ENCODE measurements at places on chromosomes 1 and 21. TPM values are rescaled to one million over a fixed set of nuclear protein-coding genes. Genes with fewer than 3 reads are reported as not detected.

DNA sequence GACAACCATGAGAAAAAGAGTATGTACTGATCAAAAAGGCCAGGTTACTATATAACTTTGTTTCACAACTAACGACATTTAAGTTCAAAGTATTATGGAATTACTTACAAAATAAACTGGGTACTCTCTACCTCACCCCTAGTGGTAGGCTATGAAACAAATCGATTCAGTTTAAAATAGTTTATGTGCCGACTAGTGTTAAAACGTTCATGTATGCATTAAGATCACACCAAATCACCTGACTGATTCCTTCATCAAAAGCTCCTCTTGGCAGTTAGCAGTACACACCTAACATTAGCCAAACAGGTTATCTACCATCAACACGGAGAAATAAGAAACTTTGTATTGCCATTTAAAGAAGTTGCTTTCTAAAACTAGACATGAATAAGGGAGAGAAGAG, 137.1 kb downstream of the AKT3 start:
- H3K4me3 ChIP-seq, result no peak overlapping the region
- no peaks in the 10 kb centered on the region for H3K36me3 ChIP-seq
- no peaks in the 10 kb centered on the region for H3K4me1 ChIP-seq
- no peaks in the 10 kb centered on the region for H3K27me3 ChIP-seq
- no peak for DNase-seq
- no peak overlapping the region for H3K27ac ChIP-seq

- H3K4me1 ChIP-seq, result no peaks in the 10 kb centered on the region
- no peaks in the 10 kb centered on the region for H3K36me3 ChIP-seq
- H3K4me3 ChIP-seq, result no peak overlapping the region
- no peak overlapping the region for H3K27ac ChIP-seq
- no peaks in the 10 kb centered on the region for H3K27me3 ChIP-seq
These were observed 684.4 kb downstream of the PLA2G4A start for GRCh38 chr1:187513190-187513589.

DNA sequence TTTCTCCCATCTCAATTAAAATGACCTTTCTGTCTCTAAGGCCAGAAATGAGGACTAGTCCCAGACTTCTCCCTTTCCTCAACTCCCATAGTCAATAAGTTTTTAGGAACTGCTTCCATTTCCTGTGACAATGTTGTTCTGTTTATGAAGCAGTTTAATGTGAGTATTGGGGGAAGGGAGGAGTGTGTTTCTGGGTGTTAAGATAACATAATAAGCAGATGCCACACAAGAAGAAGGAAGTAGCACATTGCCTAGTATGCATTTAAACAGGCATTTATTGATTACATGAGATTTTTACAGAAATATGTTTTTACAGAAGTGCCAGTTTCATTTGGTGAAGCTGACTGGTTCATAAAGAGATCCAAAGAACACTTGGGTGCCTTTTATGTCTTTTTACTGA, 65.6 kb upstream of the TNR start:
- DNase-seq, result no peak
- no peaks in the 10 kb centered on the region for H3K36me3 ChIP-seq
- no peaks in the 10 kb centered on the region for H3K4me1 ChIP-seq
- H3K4me3 ChIP-seq, result no peak overlapping the region
- H3K27me3 ChIP-seq, result no peaks in the 10 kb centered on the region

- no peaks in the 10 kb centered on the region for H3K36me3 ChIP-seq
- DNase-seq, result no peak
- no peak overlapping the region for H3K4me3 ChIP-seq
These were observed 73.9 kb downstream of the CACHD1 start for GRCh38 chr1:64543831-64544230.

- no peak overlapping the region for H3K27ac ChIP-seq
- DNase-seq, result no peak
- H3K4me1 ChIP-seq, result no peaks in the 10 kb centered on the region
- H3K36me3 ChIP-seq, result no peaks in the 10 kb centered on the region
These were observed 26.6 kb upstream of the FCRL4 start for GRCh38 chr1:157624471-157624870.

GRCh38 chr21:45542667-45543370, 579 bp upstream of the SLC19A1 start:
- H3K36me3 ChIP-seq, result no peaks in the 10 kb centered on the region
- peaks cover 6% of the 10 kb centered on the region for H3K4me1 ChIP-seq
- peak overlapping the region; percentile 63 for H3K4me3 ChIP-seq
- H3K27me3 ChIP-seq, result no peaks in the 10 kb centered on the region
- no peak overlapping the region for H3K27ac ChIP-seq

DNA sequence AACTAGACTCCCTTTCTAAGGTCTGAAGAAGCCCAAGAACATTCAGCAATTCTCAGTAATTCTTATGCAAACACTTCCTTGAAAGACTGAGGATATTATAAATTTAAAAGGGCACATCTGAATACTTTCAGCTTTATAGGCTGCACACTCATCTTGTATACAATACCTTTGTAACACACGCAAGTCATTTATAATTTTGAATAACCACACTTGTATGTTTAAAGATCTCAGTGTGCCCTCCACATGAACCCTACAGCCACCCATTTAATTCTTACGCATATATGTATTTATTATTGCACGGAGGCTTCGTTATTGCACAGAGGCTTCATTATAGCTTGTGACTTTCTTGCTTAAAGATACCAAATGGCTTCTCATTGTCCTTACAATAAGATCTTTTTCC, 1.2 kb upstream of the KRTAP27-1 start:
- H3K36me3 ChIP-seq, result no peaks in the 10 kb centered on the region
- no peak for DNase-seq
- H3K4me1 ChIP-seq, result no peaks in the 10 kb centered on the region
- no peaks in the 10 kb centered on the region for H3K27me3 ChIP-seq
- H3K27ac ChIP-seq, result no peak overlapping the region

GRCh38 chr1:110170766-110171733, 20.8 kb downstream of the SLC6A17 start:
- no peak for DNase-seq
- H3K27ac ChIP-seq, result no peak overlapping the region
- no peaks in the 10 kb centered on the region for H3K4me1 ChIP-seq
- no peaks in the 10 kb centered on the region for H3K27me3 ChIP-seq
- no peak overlapping the region for H3K4me3 ChIP-seq
- no peaks in the 10 kb centered on the region for H3K36me3 ChIP-seq

GRCh38 chr1:162383516-162383915, 2.0 kb downstream of the C1orf226 start:
- H3K27ac ChIP-seq, result no peak overlapping the region
- no peak overlapping the region for H3K4me3 ChIP-seq
- no peaks in the 10 kb centered on the region for H3K4me1 ChIP-seq
- no peaks in the 10 kb centered on the region for H3K27me3 ChIP-seq

GRCh38 chr1:91511386-91511785, 10.7 kb downstream of the CDC7 start:
- H3K4me3 ChIP-seq, result no peak overlapping the region
- H3K27ac ChIP-seq, result no peak overlapping the region
- no peak for DNase-seq
- no peaks in the 10 kb centered on the region for H3K36me3 ChIP-seq
- H3K4me1 ChIP-seq, result no peaks in the 10 kb centered on the region
- no peaks in the 10 kb centered on the region for H3K27me3 ChIP-seq

- H3K36me3 ChIP-seq, result no peaks in the 10 kb centered on the region
- H3K27me3 ChIP-seq, result no peaks in the 10 kb centered on the region
- no peak overlapping the region for H3K27ac ChIP-seq
- H3K4me1 ChIP-seq, result no peaks in the 10 kb centered on the region
- no peak for DNase-seq
- no peak overlapping the region for H3K4me3 ChIP-seq
These were observed 267.8 kb upstream of the RUNX1 start for GRCh38 chr21:35316933-35317332.

- H3K27me3 ChIP-seq, result no peaks in the 10 kb centered on the region
- H3K4me1 ChIP-seq, result no peaks in the 10 kb centered on the region
- peak; percentile 87 for DNase-seq
These were observed 51.8 kb upstream of the TARDBP start for GRCh38 chr1:10960411-10961299.

GRCh38 chr1:117176579-117176978, 34.1 kb downstream of the VTCN1 start:
- no peaks in the 10 kb centered on the region for H3K4me1 ChIP-seq
- no peak for DNase-seq
- no peak overlapping the region for H3K4me3 ChIP-seq
- H3K27me3 ChIP-seq, result no peaks in the 10 kb centered on the region
- no peaks in the 10 kb centered on the region for H3K36me3 ChIP-seq

- no peaks in the 10 kb centered on the region for H3K36me3 ChIP-seq
- no peaks in the 10 kb centered on the region for H3K4me1 ChIP-seq
- no peak overlapping the region for H3K27ac ChIP-seq
- no peak overlapping the region for H3K4me3 ChIP-seq
- H3K27me3 ChIP-seq, result no peaks in the 10 kb centered on the region
- no peak for DNase-seq
These were observed 77.4 kb downstream of the ACBD6 start for GRCh38 chr1:180424848-180425457.

DNA sequence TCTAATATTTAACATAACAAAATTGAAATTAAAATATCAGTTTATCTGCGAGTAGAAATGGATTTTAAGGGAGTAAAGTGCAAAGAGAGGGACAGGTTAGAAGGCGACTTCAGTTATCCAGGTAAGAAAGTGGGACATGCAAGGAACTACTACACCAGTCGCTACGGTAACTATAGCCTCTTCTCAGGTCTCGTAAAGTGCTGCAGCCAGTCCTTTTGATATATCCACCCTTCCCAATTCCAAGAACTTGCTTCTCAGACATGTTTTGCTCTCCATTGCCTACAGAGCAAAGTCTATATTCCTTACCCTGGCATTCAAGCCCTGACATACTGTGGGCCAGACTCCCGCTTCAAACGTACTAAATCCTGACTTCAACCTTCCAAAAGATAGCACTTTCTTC, 2.5 kb downstream of the COA7 start:
- no peaks in the 10 kb centered on the region for H3K36me3 ChIP-seq
- H3K27ac ChIP-seq, result no peak overlapping the region
- no peak for DNase-seq
- no peak overlapping the region for H3K4me3 ChIP-seq

GRCh38 chr1:248631354-248632008, 3.4 kb downstream of the OR2T11 start:
- peak; percentile 52 for DNase-seq
- H3K27me3 ChIP-seq, result no peaks in the 10 kb centered on the region
- peaks cover 3% of the 10 kb centered on the region for H3K4me1 ChIP-seq
- H3K27ac ChIP-seq, result peak overlapping the region; percentile 7
- H3K36me3 ChIP-seq, result no peaks in the 10 kb centered on the region
- H3K4me3 ChIP-seq, result no peak overlapping the region

GRCh38 chr21:33762803-33763581, 120.7 kb downstream of the ITSN1 start:
- H3K36me3 ChIP-seq, result no peaks in the 10 kb centered on the region

DNA sequence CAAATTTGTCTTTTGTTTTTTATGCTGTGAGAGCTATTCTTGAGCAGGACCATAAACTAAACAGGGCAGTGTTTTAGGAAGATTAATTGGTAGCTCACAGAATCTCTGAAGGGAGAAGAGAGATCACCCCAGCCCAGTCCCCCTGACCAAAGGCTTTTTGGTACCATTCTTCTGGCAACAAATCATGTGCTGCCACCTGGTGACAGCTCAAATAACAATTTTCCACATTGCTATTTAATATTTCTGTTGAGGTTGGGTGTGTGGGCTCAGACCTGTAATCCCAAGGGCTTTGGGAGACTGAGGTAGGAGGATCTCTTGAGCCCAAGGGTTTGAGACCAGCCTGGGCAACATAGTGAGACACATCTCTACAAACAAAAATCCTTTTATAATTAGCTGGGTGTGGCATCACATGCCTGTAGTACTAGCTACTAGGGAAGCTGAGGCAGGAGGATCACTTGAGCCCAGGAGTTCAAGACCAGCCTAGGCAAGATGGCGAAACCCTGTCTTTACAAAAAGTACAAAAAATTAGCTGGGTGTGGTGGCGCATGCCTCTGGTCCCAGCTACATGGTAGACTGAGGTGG, 2.2 kb upstream of the TESK2 start:
- peak; percentile 62 for DNase-seq
- H3K4me1 ChIP-seq, result no peaks in the 10 kb centered on the region
- H3K36me3 ChIP-seq, result no peaks in the 10 kb centered on the region
- no peak overlapping the region for H3K4me3 ChIP-seq
- no peaks in the 10 kb centered on the region for H3K27me3 ChIP-seq
- H3K27ac ChIP-seq, result no peak overlapping the region

GRCh38 chr1:68120136-68120791, 69.8 kb upstream of the DIRAS3 start:
- H3K4me1 ChIP-seq, result no peaks in the 10 kb centered on the region
- DNase-seq, result peak; percentile 76
- no peaks in the 10 kb centered on the region for H3K27me3 ChIP-seq
- no peaks in the 10 kb centered on the region for H3K36me3 ChIP-seq
- H3K27ac ChIP-seq, result no peak overlapping the region

DNA sequence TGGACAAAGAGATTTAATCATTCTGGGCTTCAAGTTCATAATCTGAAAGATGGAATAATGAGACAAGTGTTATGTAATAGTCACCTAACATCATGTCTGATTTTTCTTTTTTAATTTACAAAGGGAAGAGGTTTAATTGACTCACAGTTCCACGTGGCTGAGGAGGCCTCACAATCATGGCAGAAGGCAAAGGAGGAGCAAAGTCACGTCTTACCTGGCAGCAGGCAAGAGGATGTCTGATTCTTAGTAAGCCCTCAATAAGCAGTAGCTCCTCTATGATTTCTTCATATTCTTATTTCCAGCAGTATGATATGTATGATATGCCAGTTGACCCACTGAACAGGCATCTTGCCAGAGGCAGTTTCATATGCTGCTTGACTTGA, 152.7 kb downstream of the S1PR1 start:
- no peaks in the 10 kb centered on the region for H3K27me3 ChIP-seq
- H3K4me3 ChIP-seq, result no peak overlapping the region
- H3K27ac ChIP-seq, result no peak overlapping the region
- DNase-seq, result no peak
- no peaks in the 10 kb centered on the region for H3K36me3 ChIP-seq

- H3K4me1 ChIP-seq, result no peaks in the 10 kb centered on the region
- H3K36me3 ChIP-seq, result no peaks in the 10 kb centered on the region
- no peak overlapping the region for H3K27ac ChIP-seq
- no peaks in the 10 kb centered on the region for H3K27me3 ChIP-seq
- no peak overlapping the region for H3K4me3 ChIP-seq
These were observed 17.9 kb downstream of the GBP5 start for GRCh38 chr1:89254658-89255287.

DNA sequence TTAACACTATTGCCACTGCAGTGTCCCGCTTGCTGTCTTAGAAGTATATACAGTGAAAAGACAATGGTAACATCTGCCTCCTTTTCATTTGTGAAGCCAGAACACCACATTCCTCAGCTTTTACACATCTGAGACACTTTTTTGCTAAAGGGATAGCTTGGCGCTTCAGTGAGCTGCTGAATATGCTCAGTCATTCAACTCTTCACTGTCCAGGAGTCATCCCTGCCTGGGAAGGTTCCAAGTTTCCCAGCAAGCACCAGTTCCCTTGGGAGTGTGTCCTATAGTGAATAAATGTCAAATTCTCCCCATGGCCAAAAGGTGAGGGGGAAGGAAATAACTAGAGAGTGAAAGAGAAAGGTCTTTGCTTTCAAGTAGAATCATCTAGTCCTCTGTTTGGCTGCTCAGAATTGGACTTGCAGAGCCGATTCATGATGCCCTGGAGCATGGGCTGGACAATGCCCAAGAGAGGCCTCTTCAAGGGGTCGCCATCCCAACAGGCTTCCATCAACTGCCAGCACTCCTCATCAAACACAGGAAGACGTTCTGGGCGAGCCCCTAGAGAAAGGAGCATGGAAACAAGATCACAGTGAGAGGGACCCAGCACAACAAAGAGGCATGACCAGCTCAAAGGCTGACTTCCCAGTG, 25.5 kb upstream of the RBBP5 start:
- DNase-seq, result no peak
- H3K27ac ChIP-seq, result no peak overlapping the region
- H3K4me3 ChIP-seq, result no peak overlapping the region
- no peaks in the 10 kb centered on the region for H3K36me3 ChIP-seq

The NHLH1 gene
- 0.12 TPM for total RNA-seq

The S100B gene
- 8.2 TPM for total RNA-seq

The LCE3D gene
- total RNA-seq, result not detected

The KLHL12 gene
- 29.6 TPM for total RNA-seq

The TAL1 gene
- total RNA-seq, result 1.2 TPM

The CPLANE2 gene
- 15.2 TPM for total RNA-seq
